ENCODE measurements at places on chromosomes 7 and 10. TPM values are rescaled to one million over a fixed set of nuclear protein-coding genes. Genes with fewer than 3 reads are reported as not detected.

GRID1 gene
- polyA plus RNA-seq: 1.7 TPM

ZNRF2 gene
- 19.2 TPM for polyA plus RNA-seq

ARL5B gene
- polyA plus RNA-seq: 48.2 TPM

TMEM196 gene
- polyA plus RNA-seq: not detected

PTER gene
- 25.1 TPM for polyA plus RNA-seq
